ENCODE measurements at places on chromosomes 3 and 15.

DNA sequence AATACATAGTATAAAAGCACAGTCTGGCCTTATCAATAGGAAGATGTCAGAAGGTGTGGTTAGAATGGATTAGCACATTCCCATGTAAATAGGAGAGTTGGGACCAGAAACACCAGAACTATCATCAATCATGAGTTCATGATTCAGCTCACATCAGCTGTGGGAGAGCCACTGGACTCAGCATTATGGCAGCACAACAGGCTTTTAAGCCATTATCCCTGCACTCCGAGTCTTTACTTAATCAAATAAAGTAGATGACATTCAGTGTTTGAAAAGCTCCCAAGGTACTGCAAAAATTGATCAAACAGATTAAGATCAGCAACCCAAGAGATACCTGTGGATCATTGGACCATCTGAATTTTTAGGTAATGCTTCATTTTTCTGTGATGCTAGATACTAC, 24.7 kb downstream of the PARP14 start:
- DNase-seq, result no peak

- no peak for DNase-seq
Observed at GRCh38 chr3:13713396-13713795, 164.5 kb downstream of the FBLN2 start.

GRCh38 chr3:122533480-122533879, 18.7 kb upstream of the KPNA1 start:
- DNase-seq, result no peak

- no peak for DNase-seq
Observed at GRCh38 chr3:133479895-133480669, 80.2 kb downstream of the BFSP2 start.

- DNase-seq, result no peak
Observed at GRCh38 chr3:194632226-194632808, 902 bp downstream of the TMEM44 start.

DNA sequence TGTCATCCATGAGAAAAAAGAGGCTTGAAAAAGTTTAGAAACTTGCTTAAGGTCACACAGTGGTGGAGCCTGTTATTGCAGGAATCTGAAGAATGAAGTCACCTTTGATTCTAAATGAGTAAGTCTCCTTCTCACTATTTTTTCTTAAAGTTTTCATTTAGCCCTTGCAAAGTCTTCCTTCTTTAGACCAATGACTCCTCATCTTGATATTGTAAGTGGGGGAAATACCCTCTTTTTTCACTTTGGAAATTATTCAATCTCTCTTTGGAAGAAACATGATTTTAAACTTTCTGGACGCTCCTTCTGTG, 787 bp upstream of the SLMAP start:
- DNase-seq, result no peak

- DNase-seq, result no peak
Observed at GRCh38 chr3:62233065-62233464, 140.3 kb downstream of the FEZF2 start.

- no peak for DNase-seq
Observed at GRCh38 chr3:171358181-171358880, 101.9 kb downstream of the TNIK start.

DNA sequence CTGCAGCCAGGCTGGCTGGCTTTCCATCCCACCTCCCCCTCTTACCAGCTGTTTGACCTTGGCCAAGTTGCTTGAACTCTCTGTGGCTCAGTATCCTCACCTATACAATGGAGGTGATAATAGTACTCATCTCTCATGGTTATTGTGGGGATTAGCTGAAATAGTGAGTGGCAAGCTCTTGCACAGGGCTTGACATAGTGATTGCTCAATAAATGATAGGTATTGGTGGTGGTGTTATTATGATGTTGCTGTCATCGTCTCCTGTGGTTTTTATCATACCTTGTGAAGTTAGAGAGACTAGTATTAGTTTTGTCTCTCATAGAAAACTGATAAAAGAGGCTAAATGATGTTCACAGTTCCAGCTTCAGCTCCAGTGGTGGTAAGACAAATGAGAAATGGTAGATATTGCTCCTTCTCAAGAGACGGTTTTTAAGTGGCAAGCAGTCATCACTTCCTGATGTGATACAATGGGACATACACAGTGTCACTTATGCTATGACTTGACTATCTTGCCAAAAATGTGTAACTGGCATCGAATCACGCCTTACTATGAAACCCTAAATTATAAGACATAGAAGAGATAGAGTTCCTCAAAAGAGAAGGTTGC, 12.1 kb upstream of the UBE2E1 start:
- no peak for DNase-seq

DNA sequence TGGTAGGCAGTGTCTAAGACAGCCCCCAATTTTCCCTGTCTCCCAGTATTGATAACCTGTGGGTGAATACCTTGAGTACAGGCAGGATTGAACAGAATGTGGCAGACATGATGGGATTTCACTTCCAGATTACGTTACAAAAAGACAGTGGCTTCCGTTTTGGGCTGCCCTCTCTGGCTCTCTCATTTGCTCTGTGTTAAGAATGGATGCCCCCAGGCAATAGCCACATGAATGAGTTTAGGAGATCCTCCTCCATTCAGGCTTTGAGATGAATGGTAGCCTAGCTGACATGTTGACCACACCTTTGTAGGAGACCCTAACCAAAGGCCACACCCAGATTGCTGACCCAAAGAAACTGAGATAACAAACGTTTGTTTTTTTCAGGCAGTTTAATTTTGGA, 34.3 kb downstream of the UBXN7 start:
- no peak for DNase-seq

- DNase-seq, result no peak
Observed at GRCh38 chr3:188126934-188127333, 27.0 kb upstream of the LPP start.

GRCh38 chr3:32819551-32820348, 2.0 kb downstream of the TRIM71 start:
- DNase-seq, result no peak

- no peak for DNase-seq
Observed at GRCh38 chr3:156847752-156848448, 21.7 kb downstream of the LEKR1 start.

DNA sequence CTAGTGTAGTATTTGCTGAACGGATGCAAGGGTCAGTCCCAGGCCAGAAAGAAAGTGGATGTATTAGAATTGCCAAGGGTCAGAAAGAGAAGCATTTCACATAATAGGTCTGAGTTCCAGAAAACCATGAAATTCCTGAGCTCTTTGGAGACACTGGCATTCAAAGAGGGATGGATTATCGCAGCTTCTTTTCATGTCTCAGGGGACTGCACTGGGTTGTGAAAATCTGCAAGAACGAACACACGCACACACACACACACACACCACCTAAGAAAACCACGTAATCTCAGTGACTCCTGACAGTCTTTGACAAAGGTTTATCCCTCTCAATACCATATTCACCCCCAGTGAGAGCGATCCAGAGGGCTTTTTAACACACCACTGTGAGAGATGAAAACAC, 57.9 kb downstream of the TIPARP start:
- no peak for DNase-seq

DNA sequence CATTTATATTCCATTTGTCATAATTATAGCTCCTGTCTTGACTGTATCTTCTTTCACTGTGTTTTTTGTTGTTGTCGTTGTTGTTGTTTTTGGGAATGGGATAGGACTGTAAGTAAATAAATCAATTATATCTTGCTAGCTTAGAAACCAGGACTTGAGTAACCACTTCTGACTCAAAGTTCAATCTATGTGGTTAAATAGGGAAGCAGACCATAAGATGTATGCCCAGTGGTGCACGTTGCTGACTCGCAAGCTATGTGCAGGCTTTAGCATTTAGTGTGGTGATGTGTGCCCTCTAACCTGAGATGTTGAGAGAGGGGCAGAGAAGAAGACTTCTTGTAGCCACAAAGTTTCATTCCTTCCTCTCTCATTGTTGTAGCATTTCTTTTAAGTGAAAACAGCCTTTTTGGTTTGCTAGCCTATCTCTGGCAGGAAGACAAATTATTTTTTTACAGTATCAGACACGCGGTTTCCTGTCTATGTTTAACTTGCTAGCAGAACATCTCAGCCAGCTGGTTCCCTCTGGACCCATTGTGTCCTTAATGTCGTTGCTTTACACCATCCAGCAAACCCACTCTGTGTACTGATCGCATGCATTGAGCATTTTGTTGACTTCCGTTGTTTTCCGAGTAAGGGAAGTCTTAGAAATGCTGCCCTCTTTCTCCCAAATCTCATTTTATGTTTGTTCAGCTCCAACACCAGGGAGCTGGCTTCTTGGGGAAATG, 52.1 kb downstream of the TGFBR2 start:
- no peak for DNase-seq

- DNase-seq, result no peak
Observed at GRCh38 chr3:129504471-129505100, 23.9 kb upstream of the RHO start.

GRCh38 chr3:29971895-29972294, 634.5 kb upstream of the TGFBR2 start:
- no peak for DNase-seq

GRCh38 chr3:12120374-12121140, 38.2 kb downstream of the TIMP4 start:
- DNase-seq, result no peak

DNA sequence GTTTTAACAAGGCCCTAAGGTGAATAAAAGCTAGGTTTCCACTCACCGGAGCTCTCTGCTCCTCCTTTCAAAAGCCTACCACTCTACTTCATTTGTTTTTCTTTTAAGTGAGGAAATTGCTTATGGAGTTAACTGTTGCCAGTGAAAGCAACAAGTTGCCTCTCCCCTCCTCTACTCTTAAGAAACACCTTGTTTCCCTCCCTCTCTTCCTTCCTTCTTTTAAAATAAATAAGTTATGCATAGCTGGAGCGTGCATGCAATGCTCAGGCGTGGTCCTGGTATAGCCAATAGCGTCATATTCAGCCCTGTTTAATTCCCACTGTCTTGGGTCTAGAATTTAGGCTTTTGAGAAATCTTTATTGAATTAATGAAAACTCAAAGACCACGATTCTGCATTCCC, 101.1 kb upstream of the IGF1R start:
- no peak for DNase-seq

DNA sequence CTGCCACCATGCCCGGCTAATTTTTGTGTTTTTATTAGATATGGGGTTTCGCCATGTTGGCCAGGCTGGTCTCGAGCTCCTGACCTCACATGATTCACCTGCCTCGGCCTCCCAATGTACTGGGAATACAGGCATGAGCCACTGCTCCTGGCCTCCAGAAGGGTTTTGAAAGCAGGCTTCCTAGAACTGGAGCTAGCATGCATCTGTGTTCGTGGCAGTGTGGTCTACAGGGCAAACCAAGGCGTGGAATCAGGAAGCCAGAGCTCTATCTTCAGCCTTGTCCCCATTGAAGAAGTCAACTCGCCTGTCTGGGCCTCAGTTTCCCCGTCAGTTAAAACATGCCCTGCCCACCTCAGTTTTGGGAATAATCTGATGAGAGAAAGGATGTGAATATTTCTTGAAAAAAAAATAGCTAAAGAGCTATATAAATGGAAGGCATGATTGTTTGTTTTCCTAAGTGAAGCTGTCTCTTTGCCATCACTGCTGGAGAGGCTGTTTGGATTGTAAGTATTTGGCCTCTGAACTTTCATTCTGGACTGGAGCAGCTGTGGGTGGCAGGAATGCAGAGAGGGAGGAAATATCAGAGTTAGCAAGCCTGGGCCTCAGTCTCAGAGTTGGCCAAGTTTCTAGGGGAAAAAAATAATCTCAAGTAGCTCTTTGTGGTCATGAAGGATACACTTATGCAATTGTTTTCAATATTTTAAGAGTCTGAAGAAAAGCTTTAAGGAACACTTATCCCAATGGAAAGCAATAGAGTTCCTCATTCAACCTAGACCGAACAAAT, 36.5 kb upstream of the UACA start:
- DNase-seq, result peak; percentile 86

GRCh38 chr3:49998326-49998725, 58.4 kb downstream of the RBM6 start:
- DNase-seq, result no peak

- DNase-seq, result no peak
Observed at GRCh38 chr3:39781632-39782031, 27.8 kb upstream of the MYRIP start.

DNA sequence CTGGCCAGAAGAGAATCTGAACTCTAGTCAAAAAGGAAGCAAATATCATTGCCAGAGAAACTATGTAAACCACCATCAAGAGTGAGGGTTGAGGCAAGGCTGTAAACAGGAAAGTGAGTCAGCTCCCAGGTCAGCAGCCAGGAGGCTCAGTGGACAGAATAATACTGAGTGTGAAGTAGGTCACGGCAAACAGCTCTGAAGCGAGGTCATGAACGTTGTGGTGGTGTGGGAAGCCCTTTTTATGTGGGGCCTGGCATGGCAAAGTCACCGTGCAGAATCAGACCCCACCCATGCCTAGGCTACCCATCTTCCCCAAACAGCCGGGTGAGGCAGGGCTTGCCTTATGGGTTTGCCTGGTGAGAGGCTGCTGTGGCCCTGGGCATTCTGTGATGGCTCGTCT, 43.9 kb downstream of the THBS1 start:
- peak; percentile 31 for DNase-seq

GRCh38 chr3:102206511-102207031, 228.2 kb upstream of the ZPLD1 start:
- peak; percentile 59 for DNase-seq

DNA sequence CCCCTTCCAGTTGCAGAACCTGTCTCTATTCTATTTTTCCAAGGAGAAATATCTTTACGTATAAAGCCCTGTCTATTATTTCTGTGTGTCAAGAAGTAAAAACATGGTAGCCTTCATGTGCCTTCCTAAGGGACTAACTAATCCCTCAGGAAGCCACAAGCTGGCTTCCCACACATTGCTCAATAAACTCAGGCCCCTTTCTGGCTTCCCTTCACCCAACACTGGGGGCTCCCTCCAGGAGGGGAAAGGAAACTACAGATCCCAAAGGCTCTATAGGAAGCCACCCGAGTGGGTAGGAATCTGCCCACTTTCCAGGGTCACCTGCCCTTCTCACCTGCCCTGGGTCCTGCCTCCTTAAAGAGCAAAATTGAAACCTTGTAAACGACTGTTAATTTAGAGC, 4.6 kb downstream of the TLE3 start:
- no peak for DNase-seq

All from fibroblast of skin of left biceps (primary cell).